Activated naive CD4-positive, alpha-beta T cell treated with Interleukin-2 at 50 U/mL for 16 hours (primary cell): ENCODE measurements at places on chromosomes 12 and 14.
A peak's percentile ranks its signal among the peaks of the same experiment; 100 is the strongest.

- peak; percentile 33 for DNase-seq
These were observed 13.1 kb downstream of the KRT83 start for GRCh38 chr12:52307836-52308805.

GRCh38 chr12:25824734-25825133 lies 133.7 kb upstream of the RASSF8 start:
- DNase-seq, result no peak

GRCh38 chr12:100767371-100767770 lies 27.2 kb upstream of the ANO4 start:
- DNase-seq, result no peak

DNA sequence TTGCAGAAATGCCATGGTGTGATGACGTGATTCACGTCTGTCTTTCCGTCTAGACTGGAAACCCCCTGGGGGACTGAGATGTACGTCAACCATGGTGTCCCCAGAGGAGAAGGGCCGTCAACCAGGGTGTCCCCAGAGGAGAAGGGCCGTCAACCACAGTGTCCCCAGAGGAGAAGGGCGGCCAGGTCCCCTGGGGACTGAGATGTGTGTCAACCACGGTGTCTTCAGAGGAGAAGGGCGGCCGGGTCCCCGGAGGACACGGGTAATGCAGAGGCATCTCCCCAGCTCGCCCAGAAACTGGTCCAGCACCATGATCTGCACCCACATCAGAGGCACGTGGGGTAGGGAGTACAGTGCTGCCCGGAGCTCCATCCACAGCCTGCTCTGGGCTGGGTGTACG lies 30.6 kb upstream of the GALNT9 start:
- DNase-seq, result no peak

GRCh38 chr12:571795-572531 lies 91.3 kb downstream of the NINJ2 start:
- no peak for DNase-seq

- DNase-seq, result no peak
These were observed 47.0 kb downstream of the VCPKMT start for GRCh38 chr14:50069325-50069724.

DNA sequence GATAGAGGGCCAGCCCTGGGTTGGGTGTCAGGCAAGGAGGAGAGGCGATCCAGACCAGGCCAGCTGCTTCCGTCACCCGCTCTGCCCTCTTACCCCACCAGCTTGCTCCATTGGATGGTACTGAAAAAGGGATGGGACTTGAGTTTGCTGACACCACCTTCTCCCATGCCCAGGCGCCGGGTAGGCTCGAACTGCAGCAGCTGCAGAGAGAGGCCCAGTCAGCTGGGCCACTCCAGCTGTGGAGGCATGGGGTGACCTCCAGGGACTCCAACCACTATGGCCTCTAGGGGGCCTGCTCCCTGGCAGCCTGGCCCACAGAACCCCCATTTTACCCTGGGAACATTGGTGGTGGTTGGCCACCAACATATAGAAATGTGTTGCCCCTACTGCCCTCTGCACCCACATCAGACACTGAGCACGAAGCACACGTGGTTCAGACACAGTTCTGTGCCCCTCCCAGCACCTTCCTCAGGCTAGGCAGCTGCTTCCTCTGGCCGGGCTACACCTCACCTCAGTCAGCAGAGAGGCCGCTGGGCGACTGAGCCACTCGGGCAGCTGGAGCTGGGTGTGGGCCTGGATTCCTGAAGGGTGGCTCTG lies 16.0 kb downstream of the RPS6KL1 start:
- no peak for DNase-seq

DNA sequence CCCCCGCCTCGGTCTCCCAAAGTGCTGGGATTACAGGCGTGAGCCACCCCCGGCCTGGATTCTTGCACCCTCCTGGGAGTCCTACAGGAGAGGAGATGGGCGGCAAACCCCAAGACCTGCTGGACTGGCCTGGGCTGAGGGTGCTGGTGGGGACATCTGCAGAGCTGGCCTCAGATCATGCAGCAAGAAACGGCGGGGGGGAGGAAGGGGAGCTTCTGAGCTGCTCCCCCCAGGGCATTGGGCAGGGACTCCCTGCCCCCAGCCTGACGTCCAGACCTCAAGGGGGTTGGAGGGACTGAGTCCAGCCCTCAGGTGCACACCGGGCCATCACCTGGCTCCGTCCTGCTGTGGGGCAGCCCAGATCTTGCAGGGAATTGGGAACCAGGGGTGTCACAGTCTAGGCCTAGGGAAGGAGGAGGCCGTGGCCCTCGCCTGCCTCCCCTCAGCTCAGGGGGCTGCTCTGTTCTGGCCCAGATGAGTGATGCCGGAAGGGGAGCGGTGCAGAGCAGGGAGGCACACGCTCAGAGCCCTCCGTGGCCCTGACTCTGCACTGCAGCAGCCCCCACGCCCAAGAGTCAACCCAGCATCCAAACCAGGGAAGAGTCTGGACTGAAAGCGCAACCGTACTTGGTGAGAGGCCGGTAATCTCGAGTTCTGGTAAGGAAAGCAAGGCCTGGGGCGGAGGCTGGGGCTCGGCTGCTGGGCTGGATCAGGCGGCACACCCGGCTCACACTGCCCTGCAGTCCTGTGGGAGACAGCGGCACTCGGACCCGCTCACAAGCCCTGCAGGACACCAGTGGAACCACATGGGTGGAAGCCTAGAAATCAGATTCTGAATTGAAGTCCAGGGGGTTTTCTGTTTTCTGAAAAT lies 8.9 kb upstream of the AMN start:
- no peak for DNase-seq

DNA sequence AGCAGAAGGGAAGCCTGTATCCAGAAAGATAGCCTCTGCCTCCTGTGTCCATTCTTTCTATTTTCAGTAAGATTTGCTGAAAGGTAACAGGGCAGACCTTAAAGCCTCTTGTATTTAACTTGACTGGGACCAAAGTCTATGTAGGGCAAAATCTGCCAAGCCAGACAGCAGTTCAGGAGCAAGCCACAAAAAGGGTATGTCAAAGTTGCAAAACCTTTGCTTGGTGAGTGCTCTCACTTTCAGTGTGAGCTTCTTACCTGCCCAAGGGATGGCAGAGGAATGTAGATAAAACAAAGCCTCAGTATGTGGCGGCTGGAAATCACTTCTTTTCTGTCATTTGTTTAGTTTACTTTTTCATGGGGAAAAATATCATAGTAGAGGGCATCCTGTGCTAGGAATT lies 63.1 kb downstream of the PLEKHG7 start:
- no peak for DNase-seq

DNA sequence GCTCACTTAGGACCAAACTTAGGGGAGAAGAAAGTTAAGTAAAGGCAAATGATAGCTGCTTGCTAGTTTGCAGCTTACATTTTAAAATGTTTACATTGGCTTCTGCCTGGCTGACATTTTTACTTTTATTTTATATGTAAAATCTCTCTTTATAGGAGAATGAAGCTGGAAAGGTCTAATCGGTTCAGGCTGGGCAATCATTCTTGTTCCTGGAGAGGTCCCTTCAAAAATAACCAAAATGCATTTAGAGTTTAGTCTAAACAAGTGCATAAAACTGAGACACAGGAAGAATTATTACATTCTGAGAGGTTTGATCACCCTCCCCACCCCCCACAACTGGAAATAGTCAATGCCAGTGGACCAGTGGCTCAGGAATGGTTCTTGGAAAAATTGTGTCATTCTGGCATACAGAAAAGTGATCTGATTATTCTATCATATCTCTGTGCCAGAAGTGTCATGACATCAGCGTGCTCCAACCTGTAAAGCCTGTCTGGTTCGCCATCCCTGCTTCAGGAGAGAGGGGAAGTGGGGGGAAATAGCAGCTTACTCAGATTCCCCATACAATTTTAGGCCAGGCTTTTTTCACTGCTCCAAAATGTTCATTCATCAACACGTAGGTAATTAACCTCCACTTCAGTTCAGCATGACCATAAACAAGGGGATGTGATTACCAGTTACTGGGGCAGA lies 4.2 kb downstream of the PRICKLE1 start:
- no peak for DNase-seq

GRCh38 chr12:118827606-118828005 lies 153.7 kb upstream of the SRRM4 start:
- no peak for DNase-seq

DNA sequence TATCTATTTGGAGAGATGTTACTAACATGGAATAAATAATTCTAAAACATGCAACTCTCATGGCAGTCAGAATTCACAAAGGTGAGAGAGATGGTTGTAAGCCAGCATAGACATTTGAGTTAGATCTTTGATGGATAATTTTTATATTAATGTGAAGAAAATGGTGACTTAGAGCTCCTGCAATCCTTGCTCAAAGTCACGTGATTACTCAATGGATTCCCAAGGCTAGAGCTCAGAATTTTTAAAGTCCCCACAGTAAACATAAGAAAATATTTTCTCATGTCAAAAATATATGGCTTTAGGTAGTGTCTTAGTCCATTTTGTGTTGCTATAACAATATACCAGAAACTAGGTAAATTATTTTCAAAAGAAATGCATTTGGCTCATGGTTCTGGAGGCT lies 281.5 kb upstream of the PRKD1 start:
- DNase-seq, result no peak

DNA sequence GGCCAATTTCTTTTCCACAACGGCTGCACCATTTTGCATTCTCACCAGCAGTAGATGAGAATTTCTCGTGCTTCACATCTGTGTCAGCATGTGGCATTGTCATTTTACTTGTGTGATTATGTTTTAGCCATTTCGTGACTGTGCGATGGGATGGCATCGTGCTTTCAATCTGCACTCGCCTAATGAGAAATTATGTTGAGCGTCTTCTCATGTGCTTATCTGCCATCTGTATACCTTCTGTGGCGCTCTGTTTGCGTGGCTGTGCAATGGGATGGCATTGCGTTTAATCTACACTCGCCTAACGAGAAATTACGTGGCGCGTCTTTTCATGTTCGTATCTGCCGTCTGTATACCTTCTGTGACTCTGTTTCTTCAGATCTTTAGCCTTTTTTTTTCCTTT lies 14.9 kb upstream of the GPR132 start:
- DNase-seq, result no peak

- DNase-seq, result no peak
These were observed 103.2 kb downstream of the SINHCAF start for GRCh38 chr12:31222620-31223222.
